ENCODE measurements at places on chromosomes 5 and 9.

- no peak for DNase-seq
Measured at GRCh38 chr9:123795336-123795735, 134.6 kb downstream of the DENND1A start.

DNA sequence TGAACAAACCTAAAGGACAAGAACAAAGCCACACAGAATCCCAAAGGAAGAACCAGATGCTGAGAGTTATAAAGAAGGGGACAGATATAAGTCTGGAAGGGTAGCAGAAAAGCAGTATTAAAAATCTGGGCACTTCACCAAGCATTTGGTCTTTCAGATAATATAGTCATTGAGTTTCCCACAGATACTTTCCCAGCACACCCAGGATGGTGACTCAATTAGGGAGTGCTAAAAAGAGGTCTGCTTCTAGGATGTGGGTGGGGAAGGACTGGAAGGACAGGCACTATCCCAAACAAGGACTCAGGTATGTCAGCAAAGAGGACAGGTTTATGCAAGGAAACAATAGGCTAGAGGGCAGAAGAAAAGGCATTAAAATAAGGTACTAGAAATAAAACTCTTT lies 59.3 kb downstream of the DIAPH1 start:
- no peak for DNase-seq

DNA sequence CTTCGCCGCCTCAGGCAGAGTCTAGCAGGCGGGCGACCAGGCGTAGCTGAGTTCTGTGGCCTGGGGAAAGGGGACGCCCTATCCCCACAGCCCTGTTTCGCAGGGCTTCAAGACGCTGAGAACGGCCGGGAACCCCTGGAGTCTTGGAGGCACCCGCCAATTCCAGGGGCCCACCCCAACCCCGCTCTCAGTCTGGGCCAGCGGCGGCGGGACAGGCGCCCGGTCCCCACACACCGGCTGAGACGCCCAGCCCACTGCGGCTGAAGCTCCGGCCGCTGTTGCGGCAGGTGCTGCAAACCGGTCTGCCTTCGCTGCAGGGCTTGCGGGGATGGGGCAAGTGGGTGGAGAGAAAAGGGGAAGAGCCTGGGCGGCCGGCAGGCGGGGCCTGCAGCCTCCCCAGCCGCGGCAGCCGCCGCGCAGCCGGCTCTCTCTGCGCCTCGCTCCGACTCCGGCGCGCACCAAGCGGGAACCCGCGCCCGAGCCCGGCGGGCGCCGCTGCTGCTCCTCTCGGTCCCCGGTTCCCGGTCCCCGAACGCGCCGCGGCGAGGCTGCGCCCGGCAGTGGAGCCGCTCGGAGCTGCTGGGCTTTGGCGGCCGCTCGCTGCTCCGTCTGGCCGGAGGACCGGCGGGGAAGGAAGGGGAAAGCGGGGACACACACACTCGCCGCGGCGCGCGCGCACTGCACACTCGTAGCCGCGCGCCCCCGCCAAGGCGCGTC lies at the start of gene PIP5K1B:
PIP5K1B (plus strand) TSS at position 427 of the 717 bp plus-strand sequence. CDS start 117,375 bp downstream, outside the sequence.
- DNase-seq = peak; percentile 72

GRCh38 chr5:16626696-16627264 lies 10.0 kb upstream of the RETREG1 start:
- no peak for DNase-seq
